ENCODE measurements at places on chromosomes 5 and 9.

GRCh38 chr9:91426123-91426745 is 2.6 kb upstream of the NFIL3 start:
- DNase-seq, result no peak

- DNase-seq, result no peak
Measured at GRCh38 chr9:117796681-117797080, 92.5 kb downstream of the TLR4 start.

GRCh38 chr5:71925608-71926091 is 181.6 kb upstream of the MAP1B start:
- DNase-seq, result no peak

- DNase-seq, result no peak
Measured at GRCh38 chr5:95221234-95221633, 63.7 kb downstream of the MCTP1 start.

DNA sequence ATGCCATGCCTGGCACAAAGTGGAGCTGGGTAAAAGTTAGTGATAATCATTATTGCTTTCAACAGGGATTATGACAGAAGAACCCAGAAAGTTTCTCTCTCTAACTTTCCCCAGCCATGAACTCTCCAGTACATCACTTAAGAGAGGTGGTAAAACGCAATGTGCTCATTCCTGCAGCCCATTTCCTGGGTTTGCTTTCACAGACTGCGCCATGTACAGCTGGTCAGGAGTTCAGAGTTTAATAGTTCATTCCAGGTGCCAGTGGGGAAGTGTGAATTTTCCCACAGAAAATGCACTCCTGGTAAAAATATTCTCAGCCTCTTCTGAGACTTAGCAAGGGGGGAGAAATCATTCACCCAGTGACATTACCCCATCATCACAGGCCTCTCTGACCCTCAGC is 35.5 kb downstream of the ADAM19 start:
- no peak for DNase-seq

DNA sequence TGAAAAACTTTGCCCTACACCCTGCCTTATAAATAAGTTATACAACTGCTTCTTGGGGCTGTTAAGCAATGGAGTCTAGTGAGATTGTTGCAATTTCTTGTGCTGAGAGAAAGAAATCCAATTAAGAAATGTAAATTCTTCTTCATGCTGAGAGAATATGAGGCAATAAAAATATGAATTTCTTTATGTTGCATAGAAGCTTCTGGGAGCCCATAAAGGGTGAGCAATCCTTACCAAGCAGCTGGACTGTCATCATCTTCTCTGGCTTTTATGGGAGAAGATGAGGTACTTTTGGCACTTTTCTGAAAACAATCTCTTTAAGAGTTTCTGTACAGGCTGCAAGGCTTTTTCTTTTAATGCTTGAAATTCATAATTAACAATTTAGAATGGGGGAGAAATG is 204.3 kb downstream of the DMRTA1 start:
- DNase-seq, result no peak

- DNase-seq, result no peak
Measured at GRCh38 chr5:171714261-171714660, 71.4 kb upstream of the SMIM23 start.

- DNase-seq, result no peak
Measured at GRCh38 chr9:17349831-17350230, 215.0 kb downstream of the CNTLN start.

Measured in activated gamma-delta T cell treated with Interleukin-2 at 50 U/mL for 16 hours (primary cell).